ENCODE measurements at places on chromosomes 11 and 22.
A peak's percentile ranks its signal among the peaks of the same experiment; 100 is the strongest.

- DNase-seq, result no peak
Observed at GRCh38 chr22:42642806-42643633, 2.6 kb upstream of the ATP5MGL start.

GRCh38 chr11:47148903-47149531, 27.7 kb downstream of the ARFGAP2 start:
- DNase-seq, result no peak

GRCh38 chr11:4704054-4704789, at the start of gene MMP26:
TSS of gene MMP26 (plus strand) at chr11:4704784.
- peak; percentile 98 for DNase-seq

- DNase-seq, result no peak
Observed at GRCh38 chr11:73399159-73399590, 23.0 kb downstream of the RELT start.

- DNase-seq, result no peak
Observed at GRCh38 chr11:115258216-115258615, 246.0 kb downstream of the CADM1 start.

GRCh38 chr11:23933721-23934120, 563.1 kb upstream of the LUZP2 start:
- DNase-seq, result no peak

GRCh38 chr22:20080776-20081654, 974 bp downstream of the DGCR8 start:
- peak; percentile 35 for DNase-seq

GRCh38 chr11:7964873-7965272, 374 bp downstream of the NLRP10 start:
- DNase-seq, result no peak

GRCh38 chr11:126660321-126660720, 304.8 kb downstream of the ST3GAL4 start:
- DNase-seq, result no peak

- DNase-seq, result no peak
Observed at GRCh38 chr11:76579752-76580151, 90.8 kb downstream of the LRRC32 start.

DNA sequence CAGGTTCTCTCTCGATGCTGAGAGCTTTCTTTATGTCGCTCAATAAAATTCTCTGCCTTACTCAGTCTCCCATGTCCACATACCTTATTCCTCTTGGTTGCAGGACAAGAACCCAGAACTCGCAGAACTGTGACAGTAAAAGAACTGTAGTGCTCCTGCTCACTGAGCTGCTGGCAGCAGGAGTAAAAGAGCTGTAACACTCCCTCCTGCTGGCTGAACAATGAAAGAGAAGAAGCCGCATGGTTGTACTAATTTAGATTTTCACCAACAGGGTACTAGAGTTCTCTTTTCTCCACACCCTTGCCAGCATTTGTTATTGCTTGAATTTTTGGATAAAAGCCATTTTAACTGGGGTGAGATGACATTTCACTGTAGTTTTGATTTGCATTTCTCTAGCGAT, 433.2 kb downstream of the GUCY1A2 start:
- DNase-seq, result no peak

Measured in NCI-H1417 (cell line).